LHCN-M2 (cell line): ENCODE measurements at places on chromosomes 16 and 17. TPM values are rescaled to one million over a fixed set of nuclear protein-coding genes. Genes with fewer than 3 reads are reported as not detected.
A peak's percentile ranks its signal among the peaks of the same experiment; 100 is the strongest.

Gene CCL8
- total RNA-seq, result not detected in 2 replicates

Gene KRTAP2-2
- total RNA-seq, result not detected in 2 replicates

Gene ANKFN1
- 0.19 TPM in 1 of 2 replicates, not detected in the other for total RNA-seq

Gene PIK3R5
- total RNA-seq, result not detected in 2 replicates

Gene ATAD5
- 6.9 and 7.4 TPM in 2 replicates for total RNA-seq

Gene ATP2A1
- 0.92 and 0.96 TPM in 2 replicates for total RNA-seq

Gene ST6GALNAC1
- not detected in 2 replicates for total RNA-seq

Gene HOXB13
- total RNA-seq, result 0.77 and 0.80 TPM in 2 replicates

Gene LAT
- 1.2 and 1.8 TPM in 2 replicates for total RNA-seq

DNA sequence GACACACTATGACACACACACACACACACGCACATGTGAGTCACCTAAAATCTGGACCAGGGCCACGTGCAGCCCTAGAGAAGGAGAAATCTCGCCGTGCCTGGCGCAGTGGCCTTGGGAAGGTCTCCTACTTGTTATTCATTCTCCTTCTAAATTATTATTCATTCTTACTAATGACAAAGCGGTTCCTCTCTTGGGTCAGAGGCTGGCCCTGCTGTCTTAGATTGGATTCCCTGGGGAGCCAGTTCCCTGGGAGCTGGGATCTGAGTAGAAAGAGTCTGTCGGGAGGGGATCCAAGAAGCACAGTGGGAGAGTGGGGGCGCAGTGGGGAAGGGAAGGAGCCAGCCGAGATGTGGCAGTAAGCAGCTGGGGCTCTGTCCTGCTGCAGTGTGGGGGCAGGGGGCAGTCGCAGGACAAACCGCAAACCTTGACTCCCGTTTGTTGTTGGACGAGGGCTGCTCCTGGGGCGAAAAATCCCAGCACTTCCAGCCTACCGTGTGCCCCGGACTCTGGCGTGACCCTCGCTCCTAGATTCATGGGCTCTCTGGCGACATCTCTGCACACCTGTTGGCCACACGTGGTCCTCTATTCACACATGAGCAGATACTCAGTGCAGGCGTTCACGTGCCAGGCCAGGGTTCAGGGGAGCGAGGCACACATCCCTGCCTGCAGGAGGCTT, 18.7 kb upstream of the JPH3 start:
- DNase-seq, result no peak

DNA sequence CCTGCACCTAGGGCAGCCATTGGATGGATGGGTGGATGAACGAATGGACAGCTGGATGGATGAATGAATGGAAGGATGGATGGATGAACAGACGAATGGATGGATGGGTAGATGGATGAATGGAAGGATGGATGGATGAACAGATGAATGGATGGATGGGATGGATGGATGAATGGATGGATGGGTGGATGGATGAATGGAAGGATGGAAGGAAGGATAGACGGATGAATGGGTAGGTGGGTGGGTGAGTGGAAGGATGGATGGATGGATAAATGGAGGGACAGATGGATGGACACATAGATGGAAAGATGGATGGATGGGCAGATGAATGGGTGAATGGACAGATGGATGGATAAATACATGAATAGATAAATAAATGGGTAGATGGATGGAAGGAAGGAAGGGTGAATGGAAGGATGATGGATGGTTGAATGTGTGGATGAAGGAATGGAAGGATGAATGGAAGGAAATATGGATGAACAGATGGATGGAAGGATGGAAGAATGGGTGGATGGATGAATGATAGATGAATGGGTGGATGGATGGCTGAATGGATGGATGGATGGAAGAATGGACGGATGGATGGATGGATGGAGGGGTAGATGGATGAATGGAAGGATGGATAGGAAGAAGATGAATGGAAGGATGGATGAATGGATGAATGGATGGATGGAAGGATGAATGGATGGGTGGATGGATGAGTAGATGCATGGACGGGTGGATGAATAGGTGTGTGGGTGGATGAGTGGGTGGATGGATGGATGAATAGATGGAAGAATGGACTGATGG, 15.4 kb downstream of the SRL start:
- DNase-seq, result no peak

- peak; percentile 92 for DNase-seq
These were observed at the start of gene TRAF4 for GRCh38 chr17:28743243-28744103. TSS of gene TRAF4 (plus strand) at chr17:28744011. CDS start at chr17:28744113, 102 bp downstream.

- peak; percentile 31 for DNase-seq
These were observed 16.9 kb downstream of the GRIN2C start for GRCh38 chr17:74842599-74843351.

DNA sequence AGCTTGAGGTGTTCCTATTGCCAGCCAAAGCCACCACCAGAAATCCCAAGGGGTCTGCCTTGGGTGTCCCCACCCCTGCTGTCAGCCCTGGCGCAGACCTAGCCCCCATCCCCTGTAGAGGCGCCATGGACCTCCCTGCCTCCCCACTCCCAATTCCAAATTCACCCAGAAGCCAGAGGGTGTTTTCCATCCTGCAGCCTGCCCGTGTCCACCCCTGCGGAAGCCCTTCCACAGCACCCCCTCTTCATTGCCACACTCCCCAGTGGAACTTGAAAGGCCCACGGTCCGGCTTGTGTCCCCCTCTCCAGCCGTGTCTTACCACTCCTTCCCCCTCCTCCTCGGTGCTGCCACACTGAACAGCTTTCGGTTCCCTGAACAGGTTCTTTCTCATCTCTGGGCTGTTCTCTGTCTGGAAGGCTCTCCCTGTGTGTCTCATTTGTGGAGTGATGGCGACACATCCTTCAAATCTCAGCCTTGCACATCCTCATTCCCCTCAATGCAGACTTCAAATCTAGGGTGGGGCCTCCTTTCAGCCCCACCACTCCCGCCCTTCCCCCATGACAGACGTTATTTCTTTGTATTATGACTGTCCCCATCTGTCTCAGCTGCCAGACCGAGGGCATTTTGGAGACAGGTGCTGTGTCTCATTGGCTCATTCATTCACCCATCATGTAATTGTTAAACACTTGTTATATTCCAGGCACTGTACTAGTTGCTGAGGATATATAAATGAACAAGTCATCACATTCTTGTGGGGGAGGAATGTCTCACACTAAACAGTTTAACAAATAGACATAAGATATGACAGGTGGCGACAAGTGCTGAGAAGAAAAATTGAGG, 36.3 kb downstream of the ADGRG5 start:
- peak; percentile 21 for DNase-seq

DNA sequence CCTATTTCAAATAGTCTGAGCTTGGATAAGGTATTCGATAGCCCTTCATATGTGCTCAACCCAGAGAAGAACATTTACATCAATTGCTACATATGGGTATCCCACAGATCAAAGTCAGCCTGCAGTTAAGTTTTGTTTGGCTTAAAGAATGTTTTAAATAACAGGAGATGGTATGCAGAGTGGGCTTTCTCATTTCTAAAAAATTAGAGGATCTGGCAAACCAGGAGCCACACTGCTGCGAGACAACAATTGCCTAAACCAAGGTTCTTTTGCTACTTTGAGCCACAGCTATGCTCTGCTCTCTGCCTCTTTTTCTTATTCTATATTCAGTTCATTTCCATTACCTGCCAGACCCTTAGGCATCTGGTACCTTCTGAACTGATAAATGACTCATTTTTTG, 30.2 kb upstream of the ARHGAP44 start:
- DNase-seq, result no peak

- DNase-seq, result no peak
These were observed 2.6 kb downstream of the MYL11 start for GRCh38 chr16:30377050-30377811.

GRCh38 chr17:13597723-13598347, 3.9 kb downstream of the HS3ST3A1 start:
- DNase-seq, result peak; percentile 74

DNA sequence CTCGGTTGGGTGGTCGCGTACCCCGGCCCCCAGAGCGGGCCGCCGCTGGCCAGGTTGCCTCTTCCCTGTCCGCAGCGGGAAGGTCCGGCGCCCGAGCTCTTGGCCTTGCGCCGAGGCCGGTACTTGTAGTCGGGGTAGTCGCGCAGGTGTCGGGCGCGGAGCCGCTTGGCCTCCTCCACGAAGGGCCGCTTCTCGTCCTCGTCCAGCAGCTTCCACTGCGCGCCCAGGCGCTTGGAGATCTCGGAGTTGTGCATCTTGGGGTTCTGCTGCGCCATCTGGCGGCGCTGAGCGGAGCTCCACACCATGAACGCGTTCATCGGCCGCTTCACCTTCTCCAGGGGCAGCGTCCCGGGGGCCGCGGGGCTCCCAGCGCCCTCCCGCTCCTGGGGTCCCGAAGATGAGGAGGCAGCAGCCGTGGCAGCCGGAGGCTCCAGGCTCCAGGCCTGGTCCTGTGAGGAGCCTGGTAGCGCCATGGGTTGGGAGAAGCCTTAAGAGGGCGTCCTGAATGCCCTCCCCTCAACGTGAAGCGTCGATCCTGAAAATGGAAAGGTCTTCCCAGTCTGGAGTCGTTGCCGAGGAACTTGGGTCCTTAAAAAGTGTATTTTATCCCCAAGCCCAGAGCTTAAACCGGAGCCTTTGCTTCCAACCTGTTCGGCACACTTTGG, 558 bp downstream of the SOX15 start:
- DNase-seq, result peak; percentile 82

DNA sequence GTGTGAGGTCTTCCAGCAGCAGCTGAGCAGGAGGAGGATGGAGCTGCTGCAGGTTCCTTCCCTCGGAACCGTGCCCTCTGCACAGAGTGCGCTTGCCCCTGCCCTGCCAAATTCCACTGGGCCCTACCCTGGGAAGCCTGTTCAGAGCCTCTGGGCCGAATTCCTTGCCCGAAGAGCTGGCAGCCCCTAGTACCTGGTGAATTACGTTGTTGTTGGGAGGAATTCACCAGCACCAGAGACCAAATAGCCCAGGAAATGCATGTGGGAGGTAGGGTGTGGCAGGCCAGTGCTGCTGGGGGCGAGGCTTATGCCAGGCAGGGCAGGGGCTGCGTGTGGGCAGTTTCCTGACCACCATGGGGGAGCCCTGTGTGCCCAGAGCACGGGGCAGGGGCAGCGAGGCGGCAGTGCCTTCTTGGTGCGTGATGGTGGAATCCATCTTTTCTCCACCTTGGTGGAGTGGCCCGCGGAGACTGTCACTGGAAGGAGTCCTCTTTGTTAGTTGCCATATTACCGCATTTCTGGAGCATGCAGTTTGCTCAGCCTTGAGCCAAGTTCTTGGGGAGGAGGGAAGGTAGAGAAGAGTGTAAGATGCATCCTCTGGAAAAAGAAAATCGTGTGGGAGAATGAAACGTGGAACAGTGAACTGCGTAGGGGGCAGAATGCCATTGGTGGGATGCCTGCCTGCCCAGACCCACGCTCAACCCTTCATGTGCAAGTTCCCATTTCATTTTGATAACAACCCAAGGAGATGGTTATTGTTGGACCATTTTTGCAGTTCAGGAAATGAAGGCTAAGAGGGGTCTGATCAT, 2.3 kb downstream of the MRC2 start:
- no peak for DNase-seq

DNA sequence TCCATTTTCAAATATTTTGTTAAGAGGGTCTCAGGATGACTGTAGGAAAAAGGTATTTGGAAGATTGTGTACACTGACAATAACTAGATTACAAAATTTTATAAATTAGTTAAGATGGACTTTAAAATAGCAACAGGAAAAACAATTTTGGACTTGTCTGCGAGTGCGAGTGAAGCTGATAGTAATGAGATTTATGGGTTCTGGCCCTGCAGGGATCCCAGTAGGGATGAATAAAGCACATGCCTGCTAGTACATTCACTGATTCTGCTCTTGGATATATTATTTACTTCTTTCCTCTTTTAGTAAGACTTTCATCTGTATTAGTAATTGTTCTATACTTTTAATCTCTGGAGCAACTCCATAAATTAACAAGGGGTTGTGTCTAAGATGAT, 28.2 kb downstream of the PRKCA start:
- no peak for DNase-seq

DNA sequence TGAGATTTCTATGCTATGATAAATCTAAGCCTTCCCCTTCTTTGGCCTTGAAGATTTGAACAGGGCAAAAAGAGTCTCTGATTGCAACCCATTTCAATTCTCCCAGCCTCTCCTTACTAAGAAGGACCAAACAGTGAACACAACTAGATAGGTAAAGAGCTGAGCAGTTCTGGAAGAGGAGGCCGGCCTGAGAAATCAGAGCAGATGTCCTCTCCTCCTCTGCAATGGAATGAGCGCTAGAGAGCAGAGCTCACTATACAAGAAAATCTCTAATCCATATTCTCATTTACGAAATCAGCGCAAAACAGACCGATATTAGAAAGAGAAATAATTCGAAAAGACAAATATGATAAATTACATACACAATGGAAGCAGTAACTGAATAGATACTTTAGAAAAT, 124.2 kb downstream of the CDK5R1 start:
- DNase-seq, result no peak

GRCh38 chr17:4594931-4595684, 10.8 kb downstream of the SMTNL2 start:
- DNase-seq, result no peak

- no peak for DNase-seq
These were observed 22.9 kb upstream of the PHAF1 start for GRCh38 chr16:67086822-67087221.

- peak; percentile 61 for DNase-seq
These were observed 5.4 kb upstream of the BCAR1 start for GRCh38 chr16:75256696-75257343.

GRCh38 chr17:68036304-68037147, 991 bp downstream of the KPNA2 start:
- DNase-seq, result no peak

GRCh38 chr16:85451641-85452363, 161.3 kb upstream of the GSE1 start:
- no peak for DNase-seq

DNA sequence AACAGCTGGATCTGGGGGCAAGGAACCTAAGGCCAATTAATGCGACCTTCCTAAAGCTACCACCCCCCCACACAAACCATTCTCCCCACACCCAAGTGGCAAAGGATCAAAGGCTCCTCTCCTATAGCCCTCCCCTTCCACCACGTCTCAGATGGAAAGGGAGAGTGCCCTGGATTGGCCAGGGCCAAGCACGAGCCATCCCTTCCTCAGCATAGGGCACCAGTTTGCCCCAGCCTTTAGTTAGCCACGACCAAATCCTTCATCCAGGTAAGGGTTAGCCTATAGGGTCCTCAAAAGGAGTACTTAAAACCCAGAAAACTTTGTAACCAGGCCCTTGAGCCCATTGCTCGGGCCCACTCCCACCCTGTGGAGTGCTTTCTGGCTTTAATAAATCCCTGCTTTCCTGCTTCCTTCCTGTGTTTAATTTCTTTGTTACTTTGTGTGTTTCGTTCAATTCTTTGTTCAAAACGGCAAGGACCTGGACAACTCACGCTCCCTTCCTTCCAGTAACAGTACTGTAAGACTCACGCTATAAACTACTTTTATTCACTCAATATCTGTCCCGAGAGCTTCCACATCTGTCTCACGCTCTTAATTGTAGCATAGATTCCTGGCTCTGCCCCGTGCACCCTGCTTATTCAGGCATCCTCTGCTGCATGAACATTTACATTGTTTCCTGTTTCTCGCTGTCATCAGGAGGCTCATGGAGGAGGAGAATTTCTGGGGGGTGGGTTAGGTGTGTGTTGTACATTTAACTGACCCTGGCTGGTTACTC, 62.3 kb downstream of the TNFRSF13B start:
- DNase-seq, result no peak

- DNase-seq, result no peak
These were observed 70.6 kb upstream of the BCO1 start for GRCh38 chr16:81167851-81168250.

GRCh38 chr17:47800686-47801085, 20.9 kb downstream of the OSBPL7 start:
- no peak for DNase-seq

GRCh38 chr17:57261084-57261461, 4.8 kb downstream of the MSI2 start:
- DNase-seq, result no peak
